ENCODE measurements at places on chromosomes 12 and 14. TPM values are rescaled to one million over a fixed set of nuclear protein-coding genes. Genes with fewer than 3 reads are reported as not detected.

SLCO1B1 gene
- not detected for total RNA-seq

CCDC177 gene
- total RNA-seq = 0.07 TPM

RASSF8 gene
- total RNA-seq = 30.6 TPM

SLC6A13 gene
- 2.2 TPM for total RNA-seq

Measured in cardiac muscle cell (in vitro differentiated cells and primary cell).